ENCODE measurements at places on chromosomes 2 and 18.
A peak's percentile ranks its signal among the peaks of the same experiment; 100 is the strongest.

DNA sequence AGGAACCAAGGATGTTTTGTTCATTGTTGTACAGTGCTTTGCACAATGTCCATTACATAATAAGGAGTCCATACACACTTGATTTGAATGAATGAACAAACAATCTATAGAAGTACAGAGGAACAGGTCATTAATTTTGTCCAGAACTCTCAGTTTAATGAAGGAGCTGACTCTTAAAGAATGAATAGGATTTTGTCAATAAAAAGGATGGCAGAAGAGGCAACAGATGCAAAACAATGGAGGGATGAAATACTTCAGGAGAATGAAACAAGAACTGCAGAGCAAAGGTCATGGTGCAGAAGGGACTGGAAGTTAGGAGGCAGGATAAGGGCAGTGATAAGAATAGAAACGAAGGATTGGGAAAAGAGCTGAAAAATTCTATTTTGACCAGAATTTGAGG lies 28.7 kb upstream of the COL5A2 start:
- DNase-seq = no peak

DNA sequence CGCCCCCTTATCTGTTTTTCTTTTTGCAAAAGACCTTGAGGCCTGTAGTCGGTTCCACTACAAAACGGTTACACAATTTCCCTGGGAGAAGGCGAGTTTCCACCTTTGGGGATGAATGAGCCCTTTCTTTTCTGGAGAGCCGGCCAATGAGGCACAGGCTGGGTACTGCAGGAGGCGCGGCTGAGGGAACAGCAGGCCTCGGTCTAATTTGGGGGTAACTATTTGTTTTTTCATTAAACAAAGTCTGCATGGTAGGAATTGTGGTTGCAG lies 129.2 kb downstream of the MYCN start:
- no peak for DNase-seq

- peak; percentile 54 for DNase-seq
Measured at GRCh38 chr2:105387225-105387624, 11.6 kb downstream of the FHL2 start.

GRCh38 chr18:79151191-79151590 lies 82.0 kb downstream of the ATP9B start:
- no peak for DNase-seq

GRCh38 chr2:69997015-69997830 lies 35.8 kb upstream of the ASPRV1 start:
- DNase-seq = peak; percentile 35

GRCh38 chr2:51959696-51960095 lies 927.8 kb upstream of the NRXN1 start:
- DNase-seq = no peak

DNA sequence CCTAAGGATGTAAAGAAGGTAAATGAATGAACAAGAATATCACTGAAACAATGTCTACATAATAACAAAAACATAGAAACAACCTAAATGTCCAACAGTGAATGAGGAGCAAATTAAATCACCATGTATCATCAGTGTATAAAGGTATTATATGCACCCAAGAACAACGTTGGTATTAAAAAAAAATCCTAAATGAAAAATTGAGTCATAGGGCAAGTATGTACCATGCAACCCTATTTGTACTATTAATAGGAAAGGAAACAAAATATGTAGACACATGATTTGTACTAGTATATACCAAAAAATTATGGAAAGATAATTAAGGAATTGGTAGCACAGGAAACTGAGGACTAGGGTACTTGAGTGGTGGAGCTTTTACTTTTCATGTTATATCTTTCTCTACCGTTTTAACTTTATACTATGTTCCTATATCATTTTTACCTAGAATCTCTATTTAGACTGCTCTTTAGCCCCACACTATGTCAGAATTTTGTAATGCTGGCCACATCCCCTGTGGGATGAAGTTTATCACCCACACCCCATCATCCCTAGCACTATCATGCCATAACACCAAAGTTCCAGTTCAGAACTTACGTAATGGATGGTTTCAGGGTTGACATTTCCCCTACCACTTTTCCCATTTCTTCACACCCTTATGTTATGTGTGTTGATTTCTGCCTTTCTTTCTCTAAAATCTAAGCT lies 25.6 kb downstream of the IKZF2 start:
- peak; percentile 21 for DNase-seq

GRCh38 chr2:20592106-20593071 lies 58.5 kb downstream of the HS1BP3 start:
- DNase-seq = no peak

- no peak for DNase-seq
Measured at GRCh38 chr18:33837191-33837590, 259.2 kb downstream of the ASXL3 start.

GRCh38 chr2:237261327-237261726 lies 152.6 kb downstream of the COL6A3 start:
- peak; percentile 47 for DNase-seq

- no peak for DNase-seq
Measured at GRCh38 chr2:125837611-125838010, 818.3 kb upstream of the GYPC start.

- no peak for DNase-seq
Measured at GRCh38 chr2:222424729-222425671, 657 bp downstream of the SGPP2 start.

DNA sequence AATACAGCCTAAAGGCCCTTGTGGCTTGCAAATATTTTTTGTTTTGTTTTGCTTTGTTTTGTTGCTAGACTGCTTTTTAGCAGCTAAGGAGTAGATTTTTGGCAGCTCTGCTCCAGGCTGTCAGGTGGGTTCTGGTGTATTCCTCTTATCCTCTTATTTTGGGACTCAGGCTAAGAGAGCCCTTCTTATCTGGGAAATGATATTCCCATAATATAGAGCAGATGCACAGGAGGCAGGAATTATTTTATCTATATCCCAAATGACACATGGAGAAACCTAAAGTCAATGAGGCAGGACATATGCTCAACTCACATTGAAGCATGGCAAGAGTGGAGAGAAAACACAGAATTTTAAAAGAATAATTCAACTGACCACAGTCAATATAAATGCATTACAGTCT lies 369.6 kb downstream of the RIT2 start:
- no peak for DNase-seq

Data from amniotic epithelial cell (primary cell).